Sigmoid colon (tissue), 7 donors: ENCODE measurements at places on chromosomes 12 and 14. TPM values are rescaled to one million over a fixed set of nuclear protein-coding genes. Genes with fewer than 3 reads are reported as not detected.

DNA sequence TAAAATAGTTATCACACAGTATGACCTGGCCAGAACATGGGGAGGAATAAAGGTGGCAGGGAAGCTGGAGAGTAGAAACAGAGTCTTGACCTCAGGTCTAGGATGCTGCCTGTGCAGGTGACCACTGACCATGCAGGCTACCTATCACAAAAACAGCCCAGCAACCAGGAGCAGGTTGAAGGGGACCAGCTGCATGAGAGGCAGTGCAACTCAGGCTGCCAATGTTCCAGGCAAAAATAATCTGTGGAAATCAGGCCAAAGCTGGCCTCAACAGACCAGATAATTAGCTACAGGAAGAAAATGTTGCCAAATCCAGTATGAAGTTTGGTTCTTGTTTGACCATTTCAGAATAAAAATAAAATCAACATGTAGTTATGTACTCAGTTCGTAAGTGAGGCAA is 72.6 kb downstream of the PDE6H start:
- no peak for DNase-seq

GRCh38 chr14:61644834-61645233 is 50.5 kb upstream of the HIF1A start:
- no peak for DNase-seq

- no peak for DNase-seq
Observed at GRCh38 chr12:39499296-39499695, 56.4 kb upstream of the KIF21A start.

GRCh38 chr14:68450391-68451120 is 342.3 kb downstream of the ZFP36L1 start:
- no peak for DNase-seq

- no peak for DNase-seq
Observed at GRCh38 chr12:9763025-9763424, 2.3 kb upstream of the CD69 start.

- no peak for DNase-seq
Observed at GRCh38 chr14:51394384-51394783, 154.3 kb downstream of the TMX1 start.

- no peak for DNase-seq
Observed at GRCh38 chr14:47223656-47224055, 451.7 kb downstream of the MDGA2 start.

DNA sequence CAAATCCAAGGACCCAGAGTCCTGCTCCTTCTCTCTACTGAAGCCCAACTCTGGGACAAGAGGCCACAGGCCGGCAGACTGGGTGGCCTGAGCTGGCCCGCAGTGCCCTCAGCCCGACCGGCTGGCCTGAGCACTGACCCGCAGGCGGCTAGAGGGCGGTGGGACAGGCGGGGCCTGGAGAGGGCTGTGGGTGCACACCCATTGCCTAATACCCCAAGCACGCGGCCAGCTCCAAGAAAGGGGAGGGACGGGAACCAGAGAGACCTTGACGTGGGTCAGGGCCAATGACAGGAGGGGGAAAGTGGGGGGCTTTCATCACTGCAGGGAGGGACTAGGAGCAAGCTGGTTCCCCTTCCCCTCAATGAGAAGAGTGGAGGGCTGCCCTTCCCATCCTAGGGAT is 2.0 kb upstream of the WNT10B start:
- peak; percentile 82 for DNase-seq

DNA sequence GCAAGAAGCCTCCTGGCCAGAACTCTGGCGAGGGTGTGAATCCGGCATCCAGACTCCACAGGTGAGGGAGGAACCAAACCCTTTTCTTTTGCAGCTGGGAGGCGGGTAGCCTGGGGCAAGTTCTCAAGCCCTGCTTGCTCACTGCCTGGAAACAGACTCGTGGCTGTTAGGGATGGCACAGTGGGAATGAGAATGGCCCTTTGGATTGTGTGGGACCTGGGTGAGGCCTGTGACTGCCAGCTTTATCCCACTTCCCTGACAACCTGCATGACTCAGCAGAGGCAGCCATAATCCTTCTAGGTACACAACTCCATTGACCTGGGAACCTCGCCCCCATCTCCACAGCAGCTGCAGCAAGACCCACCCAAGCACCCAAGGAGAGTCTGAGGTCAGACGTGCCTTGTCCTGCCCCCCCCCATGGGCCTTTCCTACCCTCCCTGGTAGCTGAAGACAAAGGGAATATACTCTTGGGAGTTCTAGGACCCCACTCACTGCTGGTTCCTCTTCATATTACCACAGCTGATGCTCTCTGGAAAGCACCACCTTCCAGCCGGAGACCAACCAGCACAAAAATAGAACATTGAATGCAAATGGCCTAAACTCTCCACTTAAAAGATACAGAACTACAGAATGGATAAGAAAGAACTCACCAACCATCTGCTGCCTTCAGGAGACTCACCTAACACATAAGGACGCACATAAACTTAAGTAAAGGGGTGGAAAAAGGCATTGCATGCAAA is 5.1 kb upstream of the GPR33 start:
- DNase-seq, result no peak

DNA sequence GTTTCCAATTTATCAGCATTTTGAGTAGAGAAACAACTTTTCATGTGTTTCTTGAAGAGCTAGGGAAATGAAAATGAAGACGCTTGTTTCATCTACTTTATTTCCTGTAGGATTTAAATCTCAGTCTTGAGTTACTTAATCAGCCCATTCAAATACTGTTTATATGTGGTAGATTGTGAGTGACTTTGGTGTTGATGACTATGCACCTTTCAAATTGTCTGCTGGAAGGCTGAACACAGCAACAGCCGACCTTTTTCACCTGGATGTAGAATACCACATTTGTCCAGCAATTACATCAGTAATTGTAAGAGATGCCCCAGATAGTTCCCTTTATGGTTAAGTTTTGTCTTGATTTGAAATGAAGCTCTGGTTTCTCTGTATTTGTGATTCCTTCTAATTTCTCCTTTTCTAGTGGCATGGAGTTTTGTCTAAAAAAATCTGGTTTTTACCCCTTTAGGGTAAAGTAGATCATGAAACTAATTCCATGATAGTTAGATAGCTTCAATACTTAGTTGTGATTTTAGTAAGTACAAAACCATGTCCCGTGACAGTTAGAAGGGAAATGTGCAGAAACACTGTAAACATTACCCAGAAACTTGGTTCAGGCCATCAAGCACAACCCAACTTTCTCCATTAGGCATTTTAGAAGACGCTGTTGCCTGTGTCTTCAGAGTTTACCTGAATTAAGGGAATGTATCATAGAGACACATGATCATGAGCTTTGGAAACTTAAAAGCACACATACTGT is 165.0 kb downstream of the SRGAP1 start:
- DNase-seq, result no peak

The GATC gene
- total RNA-seq, result 20.0 TPM

The CARMIL3 gene
- total RNA-seq, result 1.1 TPM

The SPTB gene
- 2.5 TPM for total RNA-seq
